ENCODE measurements at places on chromosomes 16 and 17.
A peak's percentile ranks its signal among the peaks of the same experiment; 100 is the strongest.

DNA sequence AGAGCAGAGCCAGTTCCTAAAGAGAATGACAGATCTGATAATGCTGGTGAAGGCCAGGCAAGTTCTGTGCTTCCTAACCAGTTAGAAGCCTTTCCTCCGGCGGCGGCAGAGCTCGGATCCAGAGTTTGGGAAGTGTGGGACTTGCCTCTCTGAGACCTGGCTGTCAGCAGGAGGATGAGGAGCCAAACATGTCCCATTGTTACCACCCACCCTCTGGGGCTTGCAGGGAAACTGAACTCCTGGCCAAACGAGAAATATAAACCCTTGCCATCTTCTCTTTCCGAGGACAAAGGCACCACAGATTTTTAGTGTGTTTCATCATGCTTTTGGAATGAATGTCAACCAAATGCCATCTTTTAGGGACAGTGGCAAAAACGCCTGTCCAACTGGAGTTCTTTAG is 80.2 kb upstream of the SMURF2 start:
- no peak for DNase-seq

- no peak for DNase-seq
These were observed 13.5 kb downstream of the KCTD2 start for GRCh38 chr17:75060434-75061054.

DNA sequence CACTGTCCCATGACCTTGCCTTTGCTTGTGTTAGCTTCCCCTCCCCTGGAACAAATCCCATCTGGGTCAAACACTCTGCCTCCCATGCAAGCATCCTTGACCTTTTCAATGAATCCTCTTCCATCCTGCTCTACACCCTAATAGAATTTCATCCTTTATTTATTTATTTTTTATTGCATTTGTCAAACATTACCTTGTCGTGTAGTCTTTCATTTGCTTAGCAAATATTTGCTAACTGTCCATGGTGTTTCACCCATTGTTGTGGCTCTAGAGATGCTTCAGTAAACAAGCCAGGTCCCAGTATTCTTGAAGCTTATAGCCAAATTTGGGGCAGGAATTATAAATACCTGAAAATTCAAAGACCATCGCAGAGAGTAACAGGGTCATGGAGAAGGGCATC is 51.0 kb upstream of the MRTFB start:
- no peak for DNase-seq

- no peak for DNase-seq
These were observed 17.9 kb upstream of the BEAN1 start for GRCh38 chr16:66409156-66409555.

DNA sequence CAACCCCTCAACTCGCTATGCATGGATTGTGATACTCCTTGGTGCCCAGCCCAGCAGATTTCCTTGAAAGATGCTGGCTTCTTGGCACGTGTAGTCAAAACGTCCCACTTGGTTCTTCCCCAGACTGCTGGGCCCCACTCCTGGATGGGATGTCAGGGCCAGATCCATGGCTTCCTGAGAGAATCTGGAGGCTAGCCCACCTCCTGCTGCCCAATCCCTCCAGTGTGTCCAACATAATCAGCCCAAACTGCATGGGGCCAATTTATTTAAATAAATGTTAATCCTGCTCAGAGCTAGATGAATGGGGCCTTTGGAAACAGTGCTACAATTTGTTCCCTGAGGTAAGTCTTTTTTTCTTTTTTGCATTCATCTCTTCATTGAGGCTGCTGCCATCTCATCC is 49.4 kb downstream of the WSB1 start:
- no peak for DNase-seq

DNA sequence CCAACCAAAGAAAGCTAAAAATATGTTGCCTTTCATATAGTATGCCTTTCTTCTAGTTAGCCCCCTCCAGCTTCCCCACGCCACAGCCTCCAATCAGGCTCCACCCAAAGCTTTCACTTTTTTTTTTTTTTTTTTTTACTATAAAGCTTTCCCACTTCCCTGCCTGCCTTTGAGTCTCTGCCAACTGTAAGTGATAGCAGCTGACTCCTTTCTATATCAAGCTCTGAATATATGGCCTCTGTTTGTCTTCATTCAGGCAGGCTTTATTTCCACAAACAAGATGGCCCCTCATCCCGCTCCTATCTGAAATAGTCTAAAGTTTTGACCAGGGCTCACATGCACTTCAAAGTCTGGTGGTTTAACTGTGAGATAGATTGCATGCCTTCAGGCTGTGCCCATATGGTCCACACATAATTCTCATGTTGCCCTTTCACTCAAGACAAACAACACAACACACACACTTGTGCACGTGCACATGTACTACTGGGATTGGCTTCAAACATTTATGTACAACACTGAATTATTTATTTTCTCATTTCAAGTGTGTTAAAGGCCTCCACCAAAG is 39.8 kb upstream of the DYNLRB2 start:
- DNase-seq: no peak

DNA sequence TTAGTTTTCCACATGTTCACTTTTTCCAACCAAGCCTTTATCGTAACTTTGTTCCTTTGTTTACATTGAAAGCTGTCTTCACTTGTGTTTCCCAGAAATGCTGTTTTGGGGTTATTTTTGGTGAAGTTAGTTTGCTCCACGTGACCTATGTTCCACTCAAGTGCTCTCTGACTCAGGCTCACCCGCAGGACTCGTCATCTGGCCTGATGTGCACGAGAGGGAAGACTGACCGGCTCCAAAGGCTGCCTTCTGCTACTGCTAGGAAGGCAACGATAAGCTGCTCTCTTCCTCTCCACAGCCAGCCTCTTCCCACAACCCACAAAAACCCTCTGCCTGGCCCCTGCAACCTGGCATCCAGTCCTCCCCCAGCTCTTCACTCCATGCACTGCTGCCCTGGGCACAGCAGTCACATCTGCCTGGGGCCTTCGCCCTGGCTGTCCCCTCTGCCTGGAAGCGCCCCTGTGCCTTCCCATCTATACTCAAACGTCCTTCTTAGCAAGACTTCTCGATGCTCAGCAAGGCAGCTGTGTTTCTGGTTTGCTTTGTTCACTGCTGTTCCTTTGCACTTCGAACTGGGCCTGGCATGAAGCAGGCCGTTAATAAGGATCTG is 28.0 kb downstream of the ZCCHC14 start:
- DNase-seq: peak; percentile 16

- no peak for DNase-seq
These were observed 1.2 kb downstream of the SNTB2 start for GRCh38 chr16:69188236-69188549.

- peak; percentile 86 for DNase-seq
These were observed 31.5 kb downstream of the SIAH1 start for GRCh38 chr16:48353565-48354163.

DNA sequence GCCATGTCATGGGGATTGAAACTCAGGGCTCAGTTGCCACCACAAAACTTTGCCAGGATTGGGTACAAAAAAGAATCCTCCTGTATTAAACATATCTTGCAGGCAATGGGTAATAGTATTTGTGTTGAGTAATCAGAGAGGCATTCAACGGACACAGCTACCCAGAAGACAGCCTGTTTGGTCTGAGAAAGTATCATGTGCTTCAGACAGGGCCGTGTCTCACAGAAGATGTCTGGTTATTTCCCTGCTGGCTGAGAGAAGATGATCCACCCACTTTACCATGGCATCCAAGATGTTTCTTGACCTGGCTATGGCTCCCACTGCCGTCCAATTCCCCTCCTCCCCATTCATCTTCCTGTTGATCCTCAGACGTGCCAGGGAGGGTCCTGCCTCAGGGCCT is 304.3 kb upstream of the XYLT1 start:
- DNase-seq: no peak

DNA sequence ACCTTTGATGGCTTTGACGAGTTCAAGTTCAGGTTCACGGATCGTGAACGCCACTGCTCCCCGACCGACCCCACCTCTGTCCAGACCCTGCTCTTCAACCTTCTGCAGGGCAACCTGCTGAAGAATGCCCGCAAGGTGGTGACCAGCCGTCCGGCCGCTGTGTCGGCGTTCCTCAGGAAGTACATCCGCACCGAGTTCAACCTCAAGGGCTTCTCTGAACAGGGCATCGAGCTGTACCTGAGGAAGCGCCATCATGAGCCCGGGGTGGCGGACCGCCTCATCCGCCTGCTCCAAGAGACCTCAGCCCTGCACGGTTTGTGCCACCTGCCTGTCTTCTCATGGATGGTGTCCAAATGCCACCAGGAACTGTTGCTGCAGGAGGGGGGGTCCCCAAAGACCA is 17.6 kb downstream of the NOD2 start:
- DNase-seq: no peak

DNA sequence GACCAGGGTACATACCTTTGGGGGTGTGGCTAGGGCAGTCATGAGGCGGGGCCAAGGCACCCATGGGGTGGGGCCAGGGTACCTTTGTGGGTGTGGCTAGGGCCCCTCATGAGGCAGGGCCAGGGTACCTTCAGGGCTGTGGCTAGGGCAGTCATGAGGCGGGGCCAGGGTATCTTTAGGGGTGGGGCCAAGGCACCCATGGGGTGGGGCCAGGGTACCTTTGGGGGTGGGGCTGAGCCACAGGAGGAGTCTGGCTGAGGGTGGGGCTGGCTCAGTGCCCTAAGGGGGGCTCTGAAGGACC is 3.5 kb downstream of the GNG13 start:
- DNase-seq: no peak

DNA sequence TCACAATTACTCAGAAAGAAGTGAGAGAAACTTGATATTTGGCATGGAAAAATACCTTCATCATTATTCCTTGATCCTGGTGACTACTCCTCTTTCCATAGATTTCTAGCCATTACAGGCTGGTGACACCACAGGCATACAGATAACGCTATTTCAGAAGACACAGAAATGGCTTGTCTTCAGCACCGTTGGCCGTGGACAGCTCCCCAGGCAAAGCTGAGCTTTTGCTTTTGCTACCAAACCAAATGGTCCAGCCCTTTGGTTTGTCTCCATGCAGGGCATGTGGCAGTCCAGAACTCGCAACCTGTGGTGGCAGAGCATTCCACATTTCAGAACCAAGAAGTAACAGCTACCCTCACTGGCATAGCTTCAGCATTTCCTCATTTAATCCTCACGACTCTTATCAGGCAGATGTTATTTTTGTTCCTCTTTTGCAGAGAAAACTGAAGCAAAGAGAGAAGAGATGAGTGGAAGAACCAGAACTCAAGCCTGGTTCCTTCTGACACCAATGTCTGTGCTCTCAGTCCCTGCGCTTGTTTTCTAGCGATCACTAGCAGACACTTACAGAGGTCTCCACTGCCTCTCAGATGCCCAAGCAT is 55.5 kb downstream of the HS3ST4 start:
- no peak for DNase-seq

DNA sequence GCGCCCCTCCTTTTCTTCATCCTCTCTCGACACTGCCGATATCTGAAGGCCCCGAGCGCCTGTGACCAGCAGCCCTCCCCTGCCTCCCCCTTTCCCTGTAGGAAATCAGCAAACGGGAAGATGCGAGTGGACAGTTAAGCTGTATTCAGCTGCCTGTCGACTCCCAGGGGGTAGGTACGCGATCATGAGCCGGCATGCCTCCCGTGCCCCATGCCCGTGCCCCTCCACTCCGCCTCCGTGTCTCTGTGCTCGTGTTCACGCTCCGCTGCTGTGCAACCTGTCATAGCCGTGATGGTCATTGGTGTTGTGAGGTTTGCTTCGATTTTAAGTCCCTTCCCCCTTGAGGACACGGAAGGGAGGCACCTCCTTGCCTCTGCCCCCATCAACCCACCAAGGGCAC is 34.4 kb downstream of the CACNA1G start:
- no peak for DNase-seq

GRCh38 chr16:77234611-77235010 is 35.4 kb downstream of the SYCE1L start:
- DNase-seq: no peak

DNA sequence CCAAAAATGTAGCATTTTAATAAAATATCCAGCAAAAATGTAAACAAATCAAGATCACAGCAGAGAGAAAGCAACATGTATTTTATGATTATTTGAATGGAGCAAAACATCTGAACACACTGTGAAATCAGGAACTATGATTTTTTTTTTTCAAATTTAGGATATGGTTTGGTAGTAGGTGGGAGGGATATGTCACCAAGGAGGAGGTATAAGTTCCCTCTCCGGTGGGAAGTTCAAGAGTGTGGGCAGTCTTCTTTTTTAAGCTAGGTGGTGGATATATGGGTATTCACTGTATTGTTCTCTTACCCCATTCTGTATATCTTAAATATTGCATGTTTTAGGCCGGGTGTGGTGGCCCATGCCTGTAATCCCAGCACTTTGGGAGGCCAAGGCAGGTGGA is 10.2 kb downstream of the CDR2 start:
- no peak for DNase-seq

- no peak for DNase-seq
These were observed 44.8 kb downstream of the ADCY7 start for GRCh38 chr16:50311134-50311528.
